DND-41 (cell line): ENCODE measurements at places on chromosomes 11 and 22.

DNA sequence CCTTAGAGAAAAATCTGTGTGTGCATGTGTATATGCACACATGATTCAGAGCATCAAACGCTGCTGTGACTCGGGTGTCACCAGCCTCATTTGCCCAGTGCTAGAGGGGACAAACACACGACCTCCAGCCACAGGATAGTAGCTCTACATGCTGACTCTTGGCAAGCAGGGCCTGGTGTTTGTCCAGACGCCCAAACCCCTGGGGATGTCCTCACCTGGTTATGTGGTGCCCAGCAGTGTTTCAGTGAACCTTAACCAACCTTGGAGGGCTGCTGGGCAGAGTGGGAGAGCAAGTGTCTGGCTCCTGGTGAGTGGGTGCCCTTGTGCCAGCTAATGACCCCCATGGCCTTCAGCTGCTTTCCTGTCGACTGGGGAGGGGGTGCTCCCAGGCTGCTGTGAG is 26.7 kb downstream of the IGLL1 start:
- no peak overlapping the region for H3K27ac ChIP-seq
- no peak for DNase-seq
- H3K27me3 ChIP-seq = no peaks in the 10 kb centered on the region

- no peak overlapping the region for H3K27ac ChIP-seq
- no peaks in the 10 kb centered on the region for H3K27me3 ChIP-seq
- no peak for DNase-seq
- no peaks in the 10 kb centered on the region; the same call in 1 of the 2 replicates for H3K36me3 ChIP-seq
Measured at GRCh38 chr11:128824191-128825049, 42.7 kb downstream of the KCNJ1 start.

DNA sequence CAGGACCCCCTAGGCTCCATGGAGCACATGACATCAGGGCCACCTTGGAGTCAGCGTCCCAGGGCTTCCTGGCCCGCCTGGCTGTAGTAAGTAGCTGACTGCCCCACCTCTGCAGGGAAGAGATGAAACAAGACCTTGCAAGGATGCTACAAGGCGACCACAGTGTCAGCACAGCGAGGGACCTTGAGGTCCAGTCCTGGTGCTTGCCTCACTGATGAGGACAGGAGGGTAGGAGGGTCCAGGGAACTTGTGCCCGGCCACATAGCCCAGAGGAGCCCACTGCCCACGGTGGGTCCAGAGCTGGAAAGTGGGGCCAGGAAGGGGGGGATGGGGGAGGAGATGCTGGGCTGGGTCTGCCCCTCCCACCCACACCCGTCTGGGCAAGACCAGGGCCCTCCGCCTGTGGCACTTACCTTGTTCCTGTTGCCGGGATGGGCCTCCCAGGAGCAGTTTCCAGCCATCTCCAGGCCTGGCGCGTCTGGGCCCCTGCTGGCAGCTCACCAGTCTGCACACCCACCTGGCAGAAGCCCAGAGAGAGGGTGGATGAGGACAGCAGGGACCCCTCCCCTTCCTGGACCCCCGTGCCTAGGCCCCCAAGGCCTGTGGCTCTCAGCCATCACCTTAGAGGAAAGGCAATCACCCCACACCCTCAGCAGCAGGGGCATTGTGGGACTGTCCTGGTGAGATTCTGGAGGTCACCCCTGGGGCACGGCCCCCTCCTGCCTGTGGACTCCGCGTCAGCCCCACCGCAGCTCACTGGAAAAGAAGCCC is 3.4 kb downstream of the MRGPRF start:
- no peaks in the 10 kb centered on the region for H3K36me3 ChIP-seq
- DNase-seq = no peak
- no peak overlapping the region for H3K4me3 ChIP-seq
- no peak overlapping the region for H3K27ac ChIP-seq

- H3K27me3 ChIP-seq = no peaks in the 10 kb centered on the region
- no peak overlapping the region for H3K4me3 ChIP-seq
- DNase-seq = no peak
- H3K27ac ChIP-seq = no peak overlapping the region
Measured at GRCh38 chr11:130209954-130210854, 50.6 kb downstream of the ST14 start.

DNA sequence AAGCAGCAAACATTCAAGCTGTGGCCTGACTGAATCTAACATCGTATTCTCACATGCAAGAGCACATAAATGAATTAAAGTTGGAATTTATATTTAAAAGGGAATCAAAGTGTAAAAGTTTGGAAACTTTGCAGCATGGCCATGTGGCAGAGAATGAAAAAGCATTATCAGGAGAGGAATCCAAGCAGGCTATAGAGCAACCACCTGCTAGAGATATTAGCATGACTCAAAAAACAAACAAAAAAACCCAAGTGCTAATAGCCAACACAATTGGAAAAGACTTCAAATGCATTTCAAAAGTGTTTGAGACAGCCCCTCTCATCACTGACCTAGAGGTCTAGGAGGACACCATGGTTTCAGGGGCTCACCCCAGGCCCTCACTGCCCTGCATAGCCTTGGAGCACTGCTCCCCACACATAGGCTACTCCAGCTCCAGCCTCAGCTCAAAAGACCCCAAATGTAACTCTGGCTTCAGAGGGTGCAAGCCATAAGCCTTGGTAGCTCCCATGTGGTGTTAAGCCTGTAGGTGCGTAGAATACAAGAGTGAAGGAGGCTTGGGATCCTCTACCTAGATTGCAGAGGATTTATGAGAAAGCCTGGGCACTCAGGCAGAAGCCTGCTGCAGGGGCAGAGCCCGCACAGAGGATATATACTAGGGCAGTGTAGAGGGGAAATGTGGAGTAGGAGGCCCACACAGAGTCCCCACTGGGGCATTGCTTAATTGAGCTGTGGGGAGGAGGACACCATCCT is 1.7 kb upstream of the KRTAP5-7 start:
- no peak overlapping the region for H3K4me3 ChIP-seq
- no peak for DNase-seq
- no peaks in the 10 kb centered on the region for H3K27me3 ChIP-seq
- H3K4me1 ChIP-seq = no peaks in the 10 kb centered on the region

DNA sequence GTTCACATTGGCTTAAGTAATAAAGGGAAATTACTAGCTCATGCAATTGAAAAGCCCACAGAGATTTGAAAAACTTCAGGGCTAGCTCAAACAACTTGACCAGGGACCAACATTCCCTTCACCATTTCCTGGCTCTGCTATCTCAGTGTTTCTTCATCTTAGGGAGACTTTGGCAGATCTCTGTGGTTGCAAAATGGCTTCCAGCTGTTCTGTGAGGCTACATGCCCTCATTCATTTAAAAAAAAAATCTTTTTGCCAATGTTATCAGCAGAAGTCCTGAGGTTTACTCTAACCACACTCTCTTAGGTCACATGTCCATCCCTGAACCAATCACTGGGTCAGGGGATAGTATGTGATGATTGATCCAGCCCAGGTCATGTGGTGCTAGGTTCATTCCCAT is 13.9 kb upstream of the RASSF10 start:
- H3K4me3 ChIP-seq = no peak overlapping the region
- H3K27ac ChIP-seq = no peak overlapping the region
- H3K4me1 ChIP-seq = no peaks in the 10 kb centered on the region
- no peak for DNase-seq
- H3K27me3 ChIP-seq = no peaks in the 10 kb centered on the region

DNA sequence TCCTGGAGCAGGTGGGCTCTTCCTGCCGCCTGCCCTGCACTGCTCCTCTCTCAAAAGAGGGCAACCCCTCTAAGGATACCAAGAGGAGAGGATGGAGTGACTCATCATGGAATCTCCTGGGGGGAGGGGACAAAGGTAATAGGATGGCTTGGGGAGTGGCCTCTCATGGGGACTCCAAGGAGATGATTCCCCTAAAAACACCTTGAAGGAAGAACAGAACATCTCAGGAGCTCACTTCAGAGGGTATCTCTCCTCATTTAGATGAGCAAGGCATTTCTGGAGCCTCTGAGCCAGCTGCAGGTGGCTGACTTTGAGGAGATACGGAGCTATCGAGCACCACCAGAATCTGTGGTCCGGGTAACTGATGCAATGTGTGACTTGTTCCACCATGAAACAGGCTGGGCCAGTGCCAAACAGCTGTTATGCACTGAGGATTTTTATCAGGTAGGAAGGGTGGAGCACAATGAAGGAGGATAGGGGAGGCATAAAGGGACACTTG is 40.2 kb downstream of the RRP8 start:
- no peaks in the 10 kb centered on the region for H3K27me3 ChIP-seq
- DNase-seq = no peak
- no peak overlapping the region for H3K27ac ChIP-seq

- H3K36me3 ChIP-seq = peaks cover 17% of the 10 kb centered on the region
- H3K27ac ChIP-seq = no peak overlapping the region
- no peak for DNase-seq
- no peaks in the 10 kb centered on the region for H3K4me1 ChIP-seq
- no peak overlapping the region for H3K4me3 ChIP-seq
- H3K27me3 ChIP-seq = no peaks in the 10 kb centered on the region
Measured at GRCh38 chr22:46815896-46816731, 53.7 kb downstream of the TBC1D22A start.

- H3K27me3 ChIP-seq = no peaks in the 10 kb centered on the region
- H3K36me3 ChIP-seq = no peaks in the 10 kb centered on the region
- no peak for DNase-seq
- H3K27ac ChIP-seq = no peak overlapping the region
- peaks cover 34% of the 10 kb centered on the region for H3K4me1 ChIP-seq
- H3K4me3 ChIP-seq = no peak overlapping the region
Measured at GRCh38 chr11:57776031-57776521, 14.5 kb downstream of the CTNND1 start.

- H3K27ac ChIP-seq = no peak overlapping the region
- no peaks in the 10 kb centered on the region for H3K4me1 ChIP-seq
- DNase-seq = no peak
- H3K36me3 ChIP-seq = peaks cover 10% of the 10 kb centered on the region; the same call in 1 of the 2 replicates
Measured at GRCh38 chr22:41478473-41478872, 9.6 kb downstream of the ACO2 start.

DNA sequence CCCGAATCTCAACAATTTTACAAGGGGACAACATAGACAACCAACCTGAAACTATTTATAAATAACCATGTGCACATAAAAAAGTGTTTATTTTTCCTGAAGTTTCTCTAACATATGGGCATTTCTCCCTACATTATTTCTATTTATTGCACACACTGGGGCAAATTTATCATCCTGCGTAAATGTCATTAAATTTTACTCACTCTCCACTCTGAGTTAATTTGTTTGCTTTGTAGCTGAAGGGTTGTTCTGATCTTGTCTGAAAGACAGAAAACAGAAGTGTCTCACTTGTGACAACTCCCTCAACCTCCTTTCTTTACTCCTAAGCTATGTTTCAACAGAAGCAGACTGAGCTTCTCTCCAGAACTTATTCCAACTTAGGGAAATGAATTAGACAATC is 194.2 kb downstream of the HIPK3 start:
- no peak overlapping the region for H3K27ac ChIP-seq
- H3K4me1 ChIP-seq = no peaks in the 10 kb centered on the region
- H3K4me3 ChIP-seq = no peak overlapping the region
- no peaks in the 10 kb centered on the region for H3K36me3 ChIP-seq
- DNase-seq = no peak

GRCh38 chr11:473962-474785 is 24.1 kb downstream of the PTDSS2 start:
- H3K27ac ChIP-seq = no peak overlapping the region
- no peaks in the 10 kb centered on the region for H3K27me3 ChIP-seq
- H3K4me3 ChIP-seq = no peak overlapping the region
- H3K4me1 ChIP-seq = no peaks in the 10 kb centered on the region
- peaks cover 11% of the 10 kb centered on the region for H3K36me3 ChIP-seq

GRCh38 chr22:36565686-36566085 is 36.7 kb upstream of the EIF3D start:
- peaks cover 15% of the 10 kb centered on the region for H3K27me3 ChIP-seq
- no peak for DNase-seq
- H3K27ac ChIP-seq = no peak overlapping the region
- no peaks in the 10 kb centered on the region for H3K4me1 ChIP-seq
- H3K4me3 ChIP-seq = no peak overlapping the region
- no peaks in the 10 kb centered on the region for H3K36me3 ChIP-seq

DNA sequence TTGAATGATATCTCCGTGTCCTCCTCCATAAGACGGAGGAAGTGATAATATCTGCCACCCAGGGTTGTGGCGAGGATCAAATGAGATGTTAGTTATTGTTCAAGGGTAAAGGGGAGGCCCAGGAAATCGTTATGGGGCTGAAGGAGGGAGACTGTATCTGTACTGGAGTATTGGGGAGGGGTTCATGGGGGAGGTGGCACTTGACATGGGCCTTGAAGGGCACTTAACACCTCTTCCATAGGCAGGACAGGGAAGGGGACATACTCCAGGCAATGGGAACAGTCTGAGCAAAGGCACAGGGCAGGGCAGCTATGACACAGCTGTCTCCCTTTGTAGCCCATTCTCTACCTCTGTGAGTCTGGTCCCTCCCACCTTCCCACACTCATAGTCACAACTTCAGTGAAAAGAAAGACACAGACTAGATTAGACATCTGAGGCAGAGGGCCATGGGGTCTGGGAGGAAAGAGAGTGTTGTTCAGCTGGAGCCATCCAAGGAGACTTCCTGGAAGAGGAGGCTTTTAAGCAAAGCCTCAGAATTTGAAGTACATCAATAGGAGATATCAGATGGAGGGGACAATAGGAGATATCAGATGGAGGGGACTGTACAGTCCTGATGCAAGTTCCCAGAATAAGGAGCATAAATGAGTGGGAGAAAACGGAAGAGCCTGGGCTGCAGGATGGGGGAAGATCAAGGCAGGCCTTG is 15.8 kb upstream of the DGKZ start:
- H3K36me3 ChIP-seq = no peaks in the 10 kb centered on the region
- H3K27ac ChIP-seq = peak overlapping the region; percentile 22; the same call in 1 of the 2 replicates
- H3K4me3 ChIP-seq = no peak overlapping the region

DNA sequence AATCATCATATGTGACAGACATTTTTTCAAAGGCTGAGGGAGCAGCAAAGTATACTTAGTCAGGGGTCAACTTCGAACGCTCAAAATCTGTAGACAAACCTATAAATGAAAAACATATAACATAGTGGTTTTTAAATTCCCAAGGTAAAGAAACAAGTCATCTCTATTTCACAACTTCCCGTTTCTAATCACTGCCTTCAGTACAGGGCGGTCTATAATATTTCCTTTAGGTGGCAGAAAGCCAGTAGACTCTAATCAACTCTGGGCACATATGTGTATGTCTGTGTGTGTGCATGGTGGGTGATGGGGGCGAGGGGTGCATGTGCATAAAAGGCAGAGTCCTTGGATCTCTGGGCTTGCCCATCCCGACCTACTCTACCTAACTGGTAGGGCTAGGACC is 55.0 kb upstream of the ARFGAP3 start:
- H3K27me3 ChIP-seq = no peaks in the 10 kb centered on the region
- no peak overlapping the region for H3K4me3 ChIP-seq
- H3K27ac ChIP-seq = no peak overlapping the region
